MV-4-11 (cell line): ENCODE measurements at places on chromosomes 12 and 14.

DNA sequence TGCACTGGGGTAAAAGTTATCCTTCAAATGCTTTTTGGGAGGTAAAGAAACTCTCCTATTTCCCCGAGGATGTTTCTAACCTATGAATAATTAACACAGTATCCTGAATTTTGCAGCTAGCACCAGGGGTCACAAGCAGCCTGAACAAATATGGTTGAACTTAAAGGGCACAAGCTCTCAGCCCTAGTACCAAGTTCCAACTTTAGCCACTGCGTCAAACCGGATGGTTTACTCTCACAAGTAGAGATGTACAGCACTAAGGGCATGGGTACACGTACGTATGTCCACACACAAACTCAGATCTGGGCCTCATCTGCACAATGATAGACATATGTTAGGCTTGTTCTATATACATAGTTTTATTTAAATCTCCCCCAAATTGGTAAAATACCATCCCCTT lies 4.7 kb downstream of the CCDC88C start:
- DNase-seq, result no peak

GRCh38 chr12:132559652-132560363 lies 50.6 kb downstream of the LRCOL1 start:
- DNase-seq, result peak; percentile 14

DNA sequence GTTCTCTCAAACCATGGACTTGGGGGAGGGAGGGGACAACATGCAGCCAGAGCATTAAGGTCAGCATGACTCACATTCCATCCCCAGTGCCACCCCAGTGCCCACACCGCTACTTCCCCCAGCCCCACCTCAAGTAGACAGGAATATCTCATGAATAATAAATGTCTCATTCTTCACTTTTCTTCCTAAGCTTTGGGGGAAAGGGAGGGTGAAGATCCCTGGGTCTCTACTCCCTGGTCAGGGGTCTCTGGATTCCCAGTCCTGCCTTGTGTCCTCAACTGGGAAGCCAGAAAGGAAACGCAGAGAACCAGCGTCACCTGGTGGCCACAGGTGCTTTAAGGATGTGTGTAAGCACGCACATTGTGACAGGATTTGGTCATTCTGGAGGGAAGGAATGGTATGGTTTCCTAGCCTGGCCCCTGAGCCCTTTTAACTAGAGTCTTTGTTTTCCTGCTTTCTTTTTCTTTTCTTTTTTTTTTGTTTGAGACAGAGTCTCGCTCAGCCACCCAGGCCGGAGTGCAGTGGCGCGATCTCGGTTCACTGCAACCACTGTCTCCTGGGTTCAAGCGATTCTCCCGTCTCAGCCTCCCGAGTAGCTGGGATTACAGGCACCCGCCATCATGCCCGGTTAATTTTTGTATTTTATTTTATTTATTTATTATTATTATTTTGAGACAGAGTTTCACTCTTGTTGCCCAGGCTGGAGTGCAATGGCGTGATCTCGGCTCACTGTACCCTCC lies 3.4 kb downstream of the GPR84 start:
- peak; percentile 43 for DNase-seq

- DNase-seq, result no peak
Measured at GRCh38 chr14:51079489-51079888, 15.4 kb downstream of the TRIM9 start.

- DNase-seq, result no peak
Measured at GRCh38 chr14:21822109-21822508, 148.5 kb upstream of the OR4E1 start.

- no peak for DNase-seq
Measured at GRCh38 chr12:26150736-26151450, 26.1 kb upstream of the BHLHE41 start.

DNA sequence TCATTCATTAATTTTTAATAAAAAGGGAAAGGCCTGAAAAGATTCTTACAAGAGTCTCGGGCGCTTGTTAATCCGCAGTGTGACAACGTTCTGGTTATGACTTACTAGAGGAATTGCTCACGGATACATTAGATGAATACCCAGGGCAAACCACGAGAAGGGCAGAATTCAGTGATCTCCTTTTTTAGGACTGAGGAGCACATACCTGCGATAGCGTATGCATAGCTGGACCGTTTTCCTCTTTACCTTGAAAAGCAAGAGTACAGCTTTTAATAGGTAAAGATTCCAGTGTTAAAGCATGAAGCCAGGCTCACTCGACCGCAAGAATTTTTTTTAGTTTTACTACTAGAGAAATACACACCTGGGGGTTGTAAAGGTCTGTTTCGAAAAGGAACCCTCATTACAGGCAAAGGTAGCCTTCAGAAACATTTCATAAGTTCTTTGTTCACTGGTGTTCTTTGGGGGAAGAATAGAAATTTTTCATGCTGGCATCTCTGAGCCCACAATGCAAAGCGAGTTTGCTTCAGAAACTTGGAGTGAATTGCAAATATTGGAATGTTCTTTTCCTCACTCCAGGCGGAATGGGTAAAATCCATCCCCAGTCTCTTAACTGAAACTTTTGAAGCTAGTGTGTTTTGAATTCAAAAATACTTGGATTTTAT lies 953 bp downstream of the MAPK1IP1L start:
- no peak for DNase-seq

DNA sequence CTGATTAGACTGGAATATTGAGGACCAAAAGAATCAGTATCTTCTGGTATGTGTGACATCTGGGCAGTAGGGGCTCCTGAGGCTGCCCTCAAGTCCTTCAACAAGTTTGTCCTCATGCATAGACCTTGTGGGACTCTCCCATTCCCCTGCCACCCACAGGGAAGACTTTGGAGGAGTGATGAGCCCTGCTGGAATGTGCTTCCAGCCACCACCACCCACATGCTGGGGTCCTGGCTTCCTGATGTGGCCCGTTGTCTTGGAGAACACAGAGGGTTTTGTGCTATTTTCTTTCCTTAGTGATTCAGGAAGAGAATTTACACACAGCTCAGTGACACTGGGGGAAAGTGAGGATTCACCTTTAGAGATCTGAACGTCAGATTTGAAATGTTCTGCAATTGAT lies 29.2 kb upstream of the SEL1L start:
- DNase-seq, result no peak

- DNase-seq, result no peak
Measured at GRCh38 chr14:80627745-80628144, 313.8 kb downstream of the CEP128 start.

- DNase-seq, result no peak
Measured at GRCh38 chr12:96471368-96472050, 17.9 kb upstream of the CFAP54 start.

GRCh38 chr12:57103856-57104255 lies 7.3 kb downstream of the STAT6 start:
- DNase-seq, result no peak

- DNase-seq, result no peak
Measured at GRCh38 chr14:87409393-87409792, 583.6 kb downstream of the GALC start.

- DNase-seq, result no peak
Measured at GRCh38 chr12:95701722-95702418, 88.7 kb downstream of the NTN4 start.

- no peak for DNase-seq
Measured at GRCh38 chr14:71300566-71301330, 393.5 kb downstream of the PCNX1 start.

GRCh38 chr12:4323396-4323795 lies 2.4 kb downstream of the TIGAR start:
- peak; percentile 51 for DNase-seq

GRCh38 chr12:49647827-49648711 lies 24.7 kb downstream of the PRPF40B start:
- no peak for DNase-seq

GRCh38 chr12:130945786-130946492 lies 7.8 kb upstream of the ADGRD1 start:
- DNase-seq, result no peak

GRCh38 chr14:99185436-99186068 lies 86.4 kb downstream of the BCL11B start:
- DNase-seq, result no peak

DNA sequence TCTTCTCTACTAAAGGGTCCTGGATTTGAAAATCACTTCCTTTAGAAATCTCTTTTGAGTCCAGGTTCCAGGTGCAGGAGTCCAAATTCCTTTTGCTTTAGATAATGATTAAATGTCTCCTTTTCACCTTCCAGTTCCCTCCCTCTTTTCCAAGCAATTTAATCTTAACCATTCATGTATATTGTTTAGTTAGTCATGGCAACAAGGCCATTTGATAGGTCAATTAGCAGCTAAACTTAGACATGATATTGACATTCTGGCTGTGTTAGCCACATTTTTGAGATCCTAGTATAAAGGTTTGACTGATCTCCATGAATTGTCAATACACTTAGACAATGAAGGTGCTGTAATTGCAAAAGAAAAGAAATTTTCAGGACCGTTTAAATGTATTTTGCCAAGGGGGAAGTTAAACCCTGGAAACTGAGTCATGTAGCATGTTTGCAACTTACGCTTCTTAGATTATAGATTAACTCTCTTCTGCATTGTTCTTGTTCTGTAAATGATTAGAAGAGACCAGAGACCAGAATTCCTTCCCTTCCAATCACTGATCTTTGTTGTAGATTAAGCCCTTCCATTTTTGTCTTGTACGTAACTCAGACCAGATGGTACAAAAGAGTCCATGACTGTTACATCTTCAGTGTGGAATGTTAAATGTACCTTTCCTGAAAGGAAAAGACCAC lies 12.4 kb upstream of the C12orf75 start:
- DNase-seq, result no peak

GRCh38 chr12:100311317-100311716 lies 44.3 kb downstream of the SCYL2 start:
- DNase-seq, result no peak

- DNase-seq, result no peak
Measured at GRCh38 chr12:64532734-64533351, 77.5 kb upstream of the RASSF3 start.

- DNase-seq, result no peak
Measured at GRCh38 chr14:99666533-99666932, 17.6 kb upstream of the CYP46A1 start.

DNA sequence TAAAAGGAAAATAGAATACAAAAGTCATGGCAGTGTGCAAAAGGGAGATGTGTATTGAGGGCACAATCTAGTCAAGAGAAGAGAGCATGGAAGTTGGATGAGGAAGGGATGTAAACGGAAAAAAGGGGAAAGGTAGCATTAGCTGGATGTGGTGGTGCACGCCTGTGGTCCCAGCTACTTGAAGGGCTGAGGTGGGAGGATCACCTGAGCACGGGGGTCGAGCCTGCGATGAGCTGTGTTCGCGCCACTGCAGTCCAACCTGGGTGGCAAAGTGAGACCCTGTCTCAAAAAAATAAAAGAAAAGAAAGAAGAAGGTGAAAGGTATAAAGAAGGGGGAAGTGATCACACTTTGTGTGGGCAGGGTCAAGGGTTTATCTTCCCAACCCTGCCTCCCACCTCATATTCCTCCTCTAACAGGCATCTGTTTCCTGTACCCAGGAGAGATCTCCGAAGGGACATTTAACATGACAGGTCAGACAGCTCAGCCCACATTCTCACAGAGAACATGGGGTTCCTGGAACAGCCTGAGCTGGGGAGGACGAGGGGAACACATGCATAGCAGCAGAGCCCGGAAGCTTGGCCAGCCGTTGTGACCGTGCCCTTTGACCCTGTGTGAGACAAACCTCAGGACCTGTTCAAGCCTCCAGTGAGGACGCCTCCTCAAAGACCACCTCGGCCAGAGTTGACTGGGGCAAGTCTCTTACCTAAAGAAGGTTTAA lies 8.9 kb downstream of the RNASE11 start:
- no peak for DNase-seq

- no peak for DNase-seq
Measured at GRCh38 chr12:111748867-111749266, 17.9 kb upstream of the ALDH2 start.

- DNase-seq, result no peak
Measured at GRCh38 chr14:38387821-38388220, 131.9 kb upstream of the CLEC14A start.

DNA sequence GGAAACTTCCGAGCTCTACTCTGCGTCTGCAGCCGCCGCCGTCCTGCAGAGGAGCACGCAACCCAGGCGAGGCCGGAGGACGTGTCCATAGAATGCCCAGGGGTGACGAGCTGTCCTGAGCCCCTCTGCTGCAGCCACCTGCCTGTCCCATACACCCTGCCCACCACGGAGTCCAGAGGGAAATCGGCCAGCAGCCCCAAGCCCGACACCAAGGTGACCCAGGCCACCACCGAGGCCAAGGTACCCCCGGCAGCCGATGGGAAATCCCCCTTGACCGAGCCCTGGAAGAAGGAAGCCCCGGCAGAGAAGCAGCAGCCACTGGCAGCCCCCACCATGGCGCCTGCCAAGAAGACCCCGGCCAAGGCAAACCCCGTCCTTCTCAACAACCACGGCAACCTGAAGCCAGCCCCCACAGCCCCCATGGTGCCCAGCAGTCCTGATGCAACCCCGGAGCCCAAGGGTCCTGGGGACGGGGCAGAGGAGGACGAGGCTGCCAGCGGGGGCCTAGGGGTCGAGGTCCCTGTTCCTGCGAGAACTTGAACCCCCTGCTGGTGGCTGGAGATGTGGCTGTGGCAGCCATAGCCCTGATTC lies 128.7 kb upstream of the C14orf180 start:
- no peak for DNase-seq

DNA sequence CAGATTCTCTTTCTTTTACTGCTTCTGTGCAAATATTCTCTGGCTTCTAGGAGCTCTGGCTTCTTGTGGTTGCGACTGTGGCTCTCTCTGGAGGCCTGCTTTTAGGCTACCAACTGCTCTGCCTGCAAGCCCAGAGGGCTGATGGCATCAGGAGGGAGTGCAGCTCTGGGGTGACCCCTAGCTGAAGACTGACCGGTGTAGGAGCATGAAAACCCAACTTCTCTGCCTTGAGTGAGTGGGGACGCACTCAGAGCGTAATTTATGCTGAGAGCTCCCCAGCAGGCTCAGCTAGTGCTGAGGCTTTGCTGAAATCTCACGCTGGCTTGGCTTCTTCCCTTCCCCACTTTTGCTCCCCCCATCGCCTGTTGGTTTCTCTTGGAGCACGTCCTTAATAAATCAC lies 29.9 kb upstream of the RBM19 start:
- DNase-seq, result no peak

DNA sequence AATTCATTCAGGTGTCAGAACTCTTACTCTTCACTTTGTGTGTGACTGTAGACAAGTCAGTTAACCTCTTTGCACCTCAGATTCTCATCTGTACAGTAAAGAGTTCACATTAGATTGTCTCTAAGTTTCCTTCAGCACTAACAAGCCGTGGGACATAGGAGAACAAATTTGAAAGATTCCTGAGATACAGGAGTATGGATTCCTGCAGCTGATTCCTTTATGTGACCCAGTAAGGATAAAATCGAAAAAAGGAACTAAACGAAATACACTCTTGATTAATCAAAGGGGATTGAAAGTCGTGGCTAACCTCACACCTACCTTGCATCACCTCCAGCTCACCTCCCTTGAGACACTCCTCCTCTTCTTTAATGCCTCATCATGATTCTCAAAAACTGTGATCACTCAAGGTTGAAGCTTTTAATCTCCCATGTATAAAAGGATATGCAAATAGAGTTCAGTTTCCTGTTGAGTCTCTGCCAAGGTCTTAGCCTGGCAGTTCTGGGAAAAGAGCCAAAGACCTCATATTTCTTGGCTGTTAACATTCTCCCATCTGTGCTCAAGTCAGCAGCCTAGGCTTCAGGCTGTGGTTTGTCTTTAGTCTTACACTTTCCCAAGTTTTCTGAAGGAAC lies 156.6 kb downstream of the DAD1 start:
- DNase-seq, result peak; percentile 77

GRCh38 chr12:54463034-54463433 lies 10.4 kb downstream of the GTSF1 start:
- DNase-seq, result peak; percentile 92
